Ureter (tissue), 1 donor: ENCODE measurements at places on chromosomes 7 and 10. TPM values are rescaled to one million over a fixed set of nuclear protein-coding genes. Genes with fewer than 3 reads are reported as not detected.

DNA sequence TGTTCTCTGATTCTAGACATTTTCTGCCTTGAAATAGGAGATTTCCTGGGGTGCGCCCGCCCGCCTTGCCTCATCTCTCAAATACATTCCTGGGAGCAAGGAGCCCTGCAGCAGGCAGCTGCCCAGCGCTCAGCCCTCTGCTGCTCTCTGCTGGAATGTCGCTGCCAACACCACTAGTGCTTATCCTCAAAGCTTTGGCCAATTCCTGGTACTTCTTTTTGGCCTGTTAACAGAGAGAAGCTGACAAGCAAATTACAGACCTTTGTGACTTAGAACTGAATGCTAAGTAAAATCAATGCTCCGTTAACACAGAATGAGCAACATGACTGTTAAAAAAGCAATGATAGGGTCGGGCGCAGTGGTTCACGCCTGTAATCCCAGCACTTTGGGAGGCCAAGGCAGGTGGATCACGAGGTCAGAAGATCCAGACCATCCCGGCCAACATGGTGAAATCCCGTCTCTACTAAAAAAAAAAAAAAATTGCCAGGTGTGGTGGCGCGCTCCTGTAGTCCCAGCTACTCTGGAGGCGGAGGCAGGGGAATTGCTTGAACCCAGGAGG is 41.9 kb upstream of the SYPL1 start:
- DNase-seq: peak; percentile 88

- no peak for DNase-seq
Measured at GRCh38 chr7:137354396-137354795, 10.9 kb upstream of the PTN start.

DNA sequence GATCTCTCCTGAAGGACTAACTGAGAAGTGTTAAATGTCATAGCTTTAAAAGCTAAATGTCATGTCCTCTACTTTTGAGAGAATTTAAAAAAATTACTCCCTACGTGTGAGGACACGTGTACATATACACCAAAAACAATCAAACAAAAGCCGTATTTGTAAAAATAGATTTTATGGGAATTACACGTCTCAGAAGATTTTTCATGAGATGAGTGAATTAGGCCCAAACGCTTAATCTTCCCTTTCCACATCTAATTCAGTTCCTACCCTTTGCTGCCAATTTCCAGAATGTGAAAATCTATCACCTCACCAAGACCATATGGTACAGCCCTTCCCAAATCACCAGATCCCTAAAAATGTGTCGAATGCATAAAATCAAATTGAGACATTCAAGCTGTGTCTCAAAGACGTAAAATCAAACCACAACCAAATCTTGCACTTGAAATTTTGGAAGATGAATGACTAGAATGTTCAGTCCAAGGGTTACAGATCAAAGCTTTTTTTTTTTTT is 1.0 kb upstream of the CTTNBP2 start:
- no peak for DNase-seq

DNA sequence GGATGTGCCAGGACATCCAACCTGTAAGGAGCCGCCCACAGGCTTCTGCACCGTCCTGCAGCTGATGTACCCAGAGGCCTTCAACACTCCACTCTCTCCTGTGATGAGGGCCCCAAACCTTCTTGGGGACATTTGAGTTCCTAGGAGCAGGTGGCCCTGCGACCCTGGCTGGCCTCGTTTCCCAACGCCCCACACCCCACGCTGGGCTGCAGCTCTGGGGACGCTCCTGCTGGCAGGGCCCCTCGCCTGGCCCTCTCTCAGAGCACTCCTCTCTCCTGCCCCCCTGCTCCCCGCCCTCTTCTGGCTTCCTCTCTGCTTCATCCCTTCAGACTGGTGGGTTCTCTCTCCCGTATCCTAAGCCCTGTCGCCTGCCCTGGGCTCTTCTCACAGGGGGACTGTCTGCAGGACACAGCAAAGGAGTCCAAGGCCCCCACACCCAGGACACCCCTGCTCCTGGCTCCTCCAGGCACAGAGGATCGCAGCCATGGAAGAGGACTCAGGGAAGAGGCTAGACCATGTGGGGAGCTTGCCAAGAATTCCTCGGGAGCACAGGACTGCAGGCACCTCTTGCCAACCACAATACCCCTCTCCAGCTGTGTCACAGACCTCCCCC is 541.4 kb downstream of the TCERG1L start:
- no peak for DNase-seq

- DNase-seq: no peak
Measured at GRCh38 chr10:79179164-79179956, 110.6 kb downstream of the ZMIZ1 start.

- no peak for DNase-seq
Measured at GRCh38 chr10:114009281-114009996, 34.2 kb upstream of the ADRB1 start.

DNA sequence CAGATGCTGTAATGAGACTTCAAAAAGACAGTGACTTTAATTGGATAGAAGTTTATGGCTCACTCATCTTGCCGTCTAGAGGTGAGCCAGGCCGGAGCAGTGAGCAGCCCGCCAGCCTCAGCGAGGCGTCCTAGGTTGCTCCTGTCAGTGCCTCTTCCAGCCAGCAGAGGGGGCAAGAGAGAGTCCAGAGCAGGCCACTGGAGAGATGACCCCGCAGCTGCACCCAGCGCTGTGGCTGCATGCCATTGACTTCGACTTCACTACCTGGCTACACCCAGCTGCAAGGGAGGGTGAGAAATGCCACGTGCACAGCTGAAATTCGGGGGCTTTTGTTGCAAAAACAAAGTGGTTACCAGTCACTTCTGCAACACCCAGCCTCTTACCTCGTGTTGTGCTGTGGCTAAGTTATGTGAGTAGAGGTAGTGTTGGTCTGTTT is 26.5 kb downstream of the NUB1 start:
- peak; percentile 80 for DNase-seq

- DNase-seq: peak; percentile 60
Measured at GRCh38 chr10:28432210-28432676, 100.7 kb upstream of the WAC start.

GRCh38 chr10:60367431-60367830 is 22.2 kb downstream of the ANK3 start:
- DNase-seq: no peak

DNA sequence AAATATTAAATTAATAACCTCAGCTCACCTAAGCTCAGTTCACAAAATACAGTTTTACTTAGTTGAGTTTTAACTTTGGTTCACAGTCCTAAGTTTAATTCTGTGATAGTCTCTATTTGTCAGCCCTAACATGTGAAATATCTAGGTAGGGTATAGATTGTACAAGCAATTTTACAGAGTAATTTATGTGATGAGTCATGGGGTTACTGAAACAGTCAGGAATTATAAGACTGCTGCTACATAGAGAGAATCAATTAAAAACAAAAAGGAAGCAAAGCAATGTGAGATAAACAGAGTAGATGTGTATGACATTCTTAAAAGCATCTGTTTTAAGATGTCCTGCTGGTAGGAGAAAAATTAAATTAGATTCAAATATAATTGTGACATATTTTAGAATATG is 1018.2 kb upstream of the KCND2 start:
- no peak for DNase-seq

DNA sequence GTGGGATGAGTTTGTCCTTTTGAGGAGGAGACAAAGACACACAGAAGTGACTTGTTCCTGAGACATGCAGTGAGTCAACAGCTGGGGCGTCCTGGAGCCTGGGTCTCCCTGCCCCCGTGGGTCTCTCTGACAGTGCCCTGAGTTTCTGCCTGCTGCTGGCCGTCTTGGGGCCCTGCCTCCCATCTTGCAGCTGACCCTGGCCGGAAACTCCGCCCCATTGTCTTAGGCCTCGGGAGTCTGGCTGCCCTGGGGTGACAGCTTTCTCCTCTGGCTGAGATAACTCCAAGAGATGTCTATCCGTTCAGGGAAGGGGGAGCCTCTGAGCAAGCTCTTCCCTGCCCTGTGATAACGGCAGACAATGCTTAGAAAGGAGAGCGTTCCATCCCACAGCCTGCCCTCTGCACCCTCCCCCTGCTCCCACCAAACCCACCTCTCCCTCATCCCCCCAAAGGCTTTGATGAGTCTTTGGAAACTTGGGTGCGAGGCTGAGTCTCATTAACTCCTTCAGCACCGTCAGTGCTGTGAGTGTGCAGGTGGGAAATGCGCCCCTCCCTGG is 69.5 kb upstream of the PODXL start:
- no peak for DNase-seq

DNA sequence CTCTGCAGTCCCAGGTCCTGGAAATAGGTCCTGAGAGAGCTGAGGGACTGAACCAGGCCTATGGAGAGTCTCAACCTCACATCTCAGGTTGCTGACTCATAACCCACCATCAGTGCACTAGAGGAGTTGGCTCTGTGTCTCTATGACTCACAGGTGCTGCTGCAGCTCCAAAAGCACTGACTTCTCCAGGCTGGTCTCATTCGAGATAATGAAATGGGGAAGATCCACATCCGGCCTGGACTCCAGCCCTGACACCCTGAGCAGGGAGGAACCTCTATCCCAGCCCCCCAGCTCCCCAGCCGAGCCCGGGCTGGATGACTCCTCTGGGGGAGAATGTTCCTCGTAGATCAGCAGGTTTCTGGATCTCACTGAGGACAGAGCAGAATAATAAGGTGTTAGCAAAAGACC is 35.5 kb upstream of the DGKI start:
- no peak for DNase-seq

- DNase-seq: no peak
Measured at GRCh38 chr7:135942614-135943013, 34.5 kb downstream of the MTPN start.

- peak; percentile 46 for DNase-seq
Measured at GRCh38 chr7:85172530-85172941, 14.3 kb downstream of the SEMA3D start.

DNA sequence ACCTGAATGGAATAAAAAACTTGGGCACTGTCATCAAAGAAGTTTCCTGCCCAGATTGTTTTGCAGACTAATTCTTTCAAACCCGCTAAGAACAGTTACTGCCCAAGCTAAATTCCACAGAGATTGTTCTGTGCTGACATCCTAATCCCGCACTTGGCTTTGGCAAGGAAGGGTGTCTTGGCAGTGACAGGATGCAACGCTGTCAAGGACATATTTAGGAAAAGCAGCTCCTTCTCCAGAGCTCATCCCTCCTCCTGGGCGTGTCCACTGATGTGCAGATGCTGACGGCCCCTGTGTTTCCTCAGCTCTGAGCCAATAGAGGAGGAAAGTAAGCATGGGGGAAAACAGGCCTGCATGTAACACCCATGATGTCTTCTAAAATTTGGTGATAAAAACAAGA is 74.2 kb downstream of the EEPD1 start:
- peak; percentile 81 for DNase-seq

GRCh38 chr7:30281263-30281662 is 3.1 kb upstream of the ZNRF2 start:
- no peak for DNase-seq

- DNase-seq: no peak
Measured at GRCh38 chr10:126924915-126925300, 19.7 kb downstream of the DOCK1 start.

DNA sequence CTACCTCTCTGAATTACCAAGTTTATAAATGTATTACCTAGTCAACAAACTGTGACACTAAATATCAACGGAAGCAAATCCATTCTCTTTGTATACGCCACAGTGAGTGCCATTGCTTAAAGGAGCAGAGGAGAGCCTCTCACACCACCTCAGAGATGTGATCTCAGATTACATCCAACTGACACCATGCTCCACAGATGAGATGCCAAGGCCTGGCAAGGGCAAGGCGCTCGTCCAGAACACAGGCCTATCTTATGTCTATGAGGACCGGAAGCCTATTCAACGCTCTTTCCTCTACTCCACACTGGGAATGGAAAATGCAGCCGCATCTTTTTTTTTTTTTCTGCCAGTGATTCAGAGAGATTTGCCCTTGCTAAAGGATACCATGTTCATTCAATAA is 11.4 kb downstream of the PDIA4 start:
- no peak for DNase-seq

- no peak for DNase-seq
Measured at GRCh38 chr7:70044064-70044463, 445.8 kb downstream of the AUTS2 start.

GRCh38 chr7:88500131-88500530 is 193.4 kb upstream of the STEAP4 start:
- no peak for DNase-seq

- DNase-seq: no peak
Measured at GRCh38 chr7:133202942-133203341, 49.9 kb upstream of the EXOC4 start.

DNA sequence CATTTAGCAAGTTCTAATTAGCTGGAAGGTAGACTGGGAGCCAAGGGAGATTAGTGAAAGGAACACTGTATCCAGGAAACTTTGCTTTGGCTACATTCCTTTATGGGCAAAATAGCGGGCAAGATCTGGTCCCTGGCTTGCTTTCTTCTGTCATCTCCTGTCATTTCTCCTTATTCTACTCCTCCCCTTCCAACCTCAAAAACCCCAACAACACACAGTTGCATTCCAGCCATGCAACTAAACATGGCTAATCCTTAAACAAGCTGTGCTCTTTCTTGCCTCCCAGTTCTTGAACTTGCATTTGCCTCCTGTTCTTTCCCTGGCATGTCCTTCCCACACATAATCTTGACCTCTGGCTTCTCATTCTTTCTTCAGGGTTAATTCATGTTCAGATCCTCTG is 59.5 kb upstream of the CDCA7L start:
- DNase-seq: no peak

GRCh38 chr10:81034383-81034782 is 496.7 kb downstream of the SH2D4B start:
- DNase-seq: no peak

GRCh38 chr10:125631806-125632205 is 51.2 kb downstream of the TEX36 start:
- DNase-seq: no peak

- DNase-seq: no peak
Measured at GRCh38 chr10:35927341-35927740, 285.2 kb upstream of the FZD8 start.

DNA sequence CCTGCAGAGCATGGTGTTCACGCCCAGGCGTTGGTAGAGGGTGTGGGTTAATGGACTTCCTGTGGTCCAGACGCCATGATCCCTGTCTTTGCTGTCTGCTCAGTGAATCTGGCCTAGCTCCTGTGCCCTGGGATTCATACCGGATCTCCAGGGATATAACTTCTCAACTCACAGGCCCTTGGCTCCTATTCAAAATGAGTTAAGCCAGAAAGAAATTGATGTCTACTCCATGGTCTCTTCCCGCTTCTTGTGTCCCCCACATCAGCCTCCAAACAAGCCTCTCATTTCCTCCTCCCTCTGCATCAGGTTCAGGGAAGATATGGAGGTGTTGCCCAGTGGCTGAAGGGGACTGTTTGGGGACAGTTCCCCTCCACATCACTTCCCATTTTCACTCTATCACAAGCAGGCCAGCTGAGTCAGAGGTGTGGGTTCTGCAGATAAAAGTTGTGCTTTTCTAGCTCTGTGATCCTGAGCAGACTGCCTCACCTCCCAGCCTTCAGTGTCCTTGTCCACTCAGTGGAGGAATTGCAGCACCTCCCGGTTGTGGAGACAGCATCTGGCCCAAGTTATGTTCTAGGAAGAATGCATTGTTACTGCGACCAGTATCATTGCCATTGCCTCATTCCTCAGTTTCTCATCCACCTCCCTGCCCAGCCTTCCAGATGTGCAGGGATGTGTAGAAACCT is 22.5 kb downstream of the AKR1E2 start:
- DNase-seq: no peak

- no peak for DNase-seq
Measured at GRCh38 chr10:103854265-103854685, 1.1 kb downstream of the SH3PXD2A start.

Gene HOXA4
- total RNA-seq: 9.4 TPM

Gene TAS2R3
- 6.4 TPM for total RNA-seq

Gene EFCAB10
- not detected for total RNA-seq

Gene MMP21
- not detected for total RNA-seq

Gene PHKG1
- 3.1 TPM for total RNA-seq

Gene NUDT5
- 44.9 TPM for total RNA-seq

Gene GPR158
- 0.21 TPM for total RNA-seq

Gene TBX20
- not detected for total RNA-seq
